ENCODE measurements at places on chromosomes 4 and X.

- DNase-seq = no peak
These were observed 2.2 kb downstream of the AR start for GRCh38 chrX:67545893-67546495.

- DNase-seq = no peak
These were observed 54.5 kb upstream of the ATXN3L start for GRCh38 chrX:13374364-13374763.

DNA sequence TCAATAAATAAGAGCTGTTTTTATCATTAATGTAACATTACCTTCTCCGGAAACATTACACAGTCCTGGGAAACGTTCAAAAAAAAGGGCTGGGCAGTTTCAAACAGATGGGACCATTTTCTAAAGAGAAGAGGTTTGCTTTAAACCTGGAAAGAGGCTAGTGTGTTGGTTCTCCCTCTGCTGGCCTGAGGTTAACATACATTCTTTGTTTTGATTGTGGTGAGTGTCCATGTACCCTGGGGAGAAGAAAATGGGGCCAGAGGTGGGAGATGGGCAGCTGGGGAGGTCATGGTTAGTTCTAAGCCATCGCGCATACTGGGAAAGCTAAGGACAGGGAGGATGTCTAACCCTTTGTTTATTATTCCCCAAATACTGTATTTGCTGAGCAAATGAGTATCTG is 194.7 kb downstream of the CPEB2 start:
- no peak for DNase-seq

DNA sequence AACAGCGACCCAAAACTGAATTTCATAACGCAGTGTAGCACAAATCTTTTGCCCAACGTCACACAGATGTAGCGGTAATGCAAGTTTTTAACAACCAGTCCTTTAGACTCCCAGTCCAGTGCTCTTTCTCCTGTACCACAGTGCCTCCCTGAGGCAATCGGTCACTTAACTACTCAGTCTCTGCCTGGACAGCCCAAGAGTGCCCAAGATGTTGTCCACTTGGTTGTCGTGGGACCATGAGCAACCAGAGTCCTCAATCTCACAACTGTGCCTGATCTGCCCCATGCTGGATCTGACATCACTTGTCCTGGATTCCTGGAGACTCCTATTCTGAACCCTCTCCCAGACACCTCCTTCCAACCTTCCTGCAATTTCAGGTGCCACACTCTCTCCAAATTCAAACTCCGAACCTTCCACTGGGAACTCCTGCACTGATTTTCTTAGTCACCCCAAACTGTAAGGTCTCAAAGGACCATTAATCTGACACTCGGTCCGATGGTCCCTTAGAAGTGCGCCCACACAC is 702 bp downstream of the MMGT1 start:
- DNase-seq = peak; percentile 43

DNA sequence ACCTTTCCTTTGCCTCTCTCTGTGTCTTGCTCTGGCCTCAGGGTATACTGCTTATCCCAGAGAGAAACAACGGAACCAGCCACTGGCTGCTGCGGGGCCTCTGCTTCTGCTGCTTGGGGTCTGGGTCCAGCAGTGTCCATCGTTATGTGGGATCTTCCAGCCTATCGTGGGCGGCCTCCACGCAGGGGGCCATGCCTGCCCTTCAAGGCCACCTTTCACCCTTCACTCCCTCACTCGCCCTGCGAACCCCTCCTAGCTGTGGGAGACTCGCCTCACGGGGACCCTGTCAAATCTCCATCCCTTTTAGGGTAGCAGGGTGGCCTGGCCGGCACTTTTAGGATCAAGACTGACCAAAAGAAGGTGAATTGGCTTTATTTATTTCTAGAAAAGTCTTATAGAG is 19.3 kb upstream of the ABLIM2 start:
- no peak for DNase-seq

DNA sequence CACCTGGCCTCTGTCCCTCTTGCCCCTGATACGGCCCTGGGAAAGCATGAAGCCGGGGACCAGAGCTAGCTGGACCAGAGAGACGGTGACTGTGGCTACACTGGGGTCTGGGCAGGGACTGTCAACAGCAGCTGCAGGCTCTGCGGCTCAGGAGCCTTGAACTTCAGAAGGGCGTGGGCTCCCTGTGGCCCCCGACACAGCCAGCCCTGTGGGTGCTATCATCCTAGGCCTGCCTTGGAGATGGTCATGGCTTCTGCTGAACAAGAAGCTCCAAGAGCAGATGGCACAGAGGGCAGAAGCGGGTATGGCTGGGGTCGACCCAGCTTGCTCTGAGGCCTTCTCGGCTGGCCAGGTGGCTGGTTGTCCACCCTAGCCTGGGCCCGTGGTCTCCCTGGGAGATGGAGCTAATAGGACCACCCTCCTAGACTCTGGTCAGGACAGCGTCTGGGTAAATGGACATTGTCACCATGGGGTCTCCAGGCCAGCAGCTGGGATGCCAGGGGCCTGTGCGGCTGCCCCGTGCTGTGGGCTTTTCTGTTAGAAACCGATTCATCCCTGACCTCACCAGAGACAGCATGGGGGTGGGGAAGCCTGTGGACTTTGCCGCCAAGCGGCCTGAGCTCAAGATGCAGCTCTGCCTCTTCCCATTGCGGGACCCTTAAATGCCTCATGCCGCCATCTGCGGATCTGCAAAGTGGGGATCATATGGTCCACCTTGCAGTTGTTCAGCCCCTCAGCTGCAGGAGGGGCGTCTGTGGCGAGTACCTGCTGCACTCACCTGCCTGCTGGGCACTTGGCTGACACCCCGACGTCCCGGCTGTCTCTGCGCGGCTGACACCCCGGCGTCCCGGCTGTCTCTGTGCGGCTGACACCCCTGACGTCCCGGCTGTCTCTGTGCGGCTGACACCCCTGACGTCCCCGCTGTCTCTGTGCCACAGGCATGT is 21.1 kb downstream of the CPZ start:
- DNase-seq = no peak

Measured in SW 1271 (cell line).